Stimulated activated CD4-positive, alpha-beta T cell treated with anti-CD3 and anti-CD28 coated beads, Interleukin-15, amount 100 ng/mL, for 1 hour (primary cell): ENCODE measurements at places on chromosomes 2 and 18.
A peak's percentile ranks its signal among the peaks of the same experiment; 100 is the strongest.

- DNase-seq = no peak
These were observed 582.8 kb downstream of the ZEB2 start for GRCh38 chr2:143936848-143937722.

GRCh38 chr2:97994476-97994875 lies 1.3 kb downstream of the TMEM131 start:
- DNase-seq = no peak

DNA sequence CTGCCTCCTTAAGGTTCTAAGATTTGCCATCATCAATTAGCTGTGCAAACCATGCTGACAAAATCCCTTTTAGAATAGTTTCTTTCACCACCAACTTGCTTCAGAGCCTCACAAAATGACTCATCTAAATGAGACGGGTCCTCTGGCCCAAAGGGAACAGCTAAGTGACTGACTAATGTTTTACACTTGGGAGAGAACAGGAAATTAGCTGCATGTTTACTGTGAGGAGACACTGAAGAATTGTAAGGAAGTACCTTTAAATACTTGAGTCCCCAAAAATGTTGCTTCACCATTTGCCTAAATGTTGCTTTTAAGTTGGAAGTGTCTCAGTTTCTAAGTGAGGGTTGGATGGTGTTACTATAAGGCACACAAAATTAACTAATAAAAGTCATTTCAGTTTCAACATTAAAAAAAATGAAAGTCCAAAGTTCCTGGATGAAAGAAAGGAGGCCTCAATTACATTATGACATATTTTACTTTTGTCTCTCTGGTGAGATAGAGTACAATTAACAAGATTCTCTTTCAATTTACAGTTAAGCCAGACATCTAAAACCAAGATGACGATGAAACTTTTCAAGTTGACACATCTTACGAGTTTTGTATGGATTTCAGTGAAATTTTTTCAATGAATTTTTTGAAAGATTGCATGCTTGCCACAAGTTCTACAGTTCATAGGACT lies 229.1 kb upstream of the FN1 start:
- DNase-seq = no peak

DNA sequence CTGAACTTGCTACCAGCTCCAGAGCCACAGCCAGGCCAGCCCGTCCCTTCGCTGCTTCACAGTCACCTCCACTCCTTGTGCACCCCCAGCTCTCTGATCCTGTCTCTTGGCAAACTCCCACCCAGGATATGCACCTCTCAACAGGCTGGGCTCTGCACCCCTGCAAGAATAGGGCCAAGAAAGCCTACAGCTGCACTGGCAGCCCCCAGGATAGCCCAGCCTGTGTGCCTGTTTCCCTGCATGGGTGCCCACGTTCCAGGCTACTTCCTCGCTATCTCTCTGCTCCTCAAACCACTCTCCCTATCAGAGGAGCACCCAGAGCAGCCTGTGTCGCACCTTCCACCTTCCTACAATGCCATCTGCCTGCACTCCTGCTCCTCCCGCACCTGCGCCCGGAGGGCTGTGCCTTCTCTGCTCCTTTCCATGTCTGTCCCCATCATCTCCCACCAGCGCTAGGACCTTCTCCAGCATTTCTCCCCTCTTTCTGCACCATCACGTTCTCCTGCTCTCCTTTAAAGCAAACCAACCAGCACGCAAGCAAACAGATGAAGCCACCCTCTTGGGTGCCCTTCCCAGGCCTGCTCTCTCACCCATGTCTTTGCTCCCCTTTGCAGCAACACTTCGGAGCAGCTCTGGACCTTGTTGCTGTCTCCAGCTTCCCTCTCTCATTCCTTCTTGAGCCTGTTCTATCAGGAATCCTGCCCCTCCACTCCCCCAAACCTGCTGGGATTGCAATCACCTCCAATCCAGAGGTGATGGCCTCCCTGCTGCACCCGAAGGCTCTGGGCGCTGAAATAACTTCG lies 313.2 kb upstream of the HS6ST1 start:
- no peak for DNase-seq

DNA sequence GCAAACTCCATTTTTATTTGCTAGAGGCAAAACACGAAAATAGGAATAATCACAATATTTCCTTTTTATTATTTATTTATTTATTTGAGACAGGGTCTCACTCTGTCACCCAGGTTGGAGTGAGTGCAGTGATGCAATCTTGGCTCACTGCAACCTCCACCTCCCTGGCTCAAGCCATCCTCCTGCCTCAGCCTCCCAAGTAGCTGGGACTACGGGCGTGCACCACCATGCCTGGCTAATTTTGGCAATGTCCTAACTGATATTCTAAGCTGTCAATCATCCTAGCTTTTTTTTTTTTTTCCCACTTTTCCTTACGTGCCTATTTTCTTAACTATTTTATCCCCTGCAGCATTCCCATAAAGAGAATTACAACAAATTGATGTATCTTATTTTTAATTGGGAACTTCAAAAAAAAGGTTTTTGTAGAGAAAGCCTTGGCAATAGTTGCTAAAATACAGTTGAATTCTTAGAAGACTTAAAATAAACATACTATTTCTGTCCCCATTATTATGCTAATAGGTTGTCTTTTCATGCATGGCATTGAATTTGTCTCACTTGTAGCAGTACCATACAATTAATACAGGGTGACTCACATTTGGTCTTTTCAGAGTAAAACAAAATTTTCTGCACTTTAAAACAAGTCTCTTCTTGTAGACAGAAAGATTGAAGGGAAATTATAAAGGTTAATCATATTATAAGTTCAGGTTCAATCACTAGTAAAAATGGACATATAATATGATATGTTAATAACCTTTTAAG lies 153.5 kb downstream of the SLC39A10 start:
- no peak for DNase-seq

DNA sequence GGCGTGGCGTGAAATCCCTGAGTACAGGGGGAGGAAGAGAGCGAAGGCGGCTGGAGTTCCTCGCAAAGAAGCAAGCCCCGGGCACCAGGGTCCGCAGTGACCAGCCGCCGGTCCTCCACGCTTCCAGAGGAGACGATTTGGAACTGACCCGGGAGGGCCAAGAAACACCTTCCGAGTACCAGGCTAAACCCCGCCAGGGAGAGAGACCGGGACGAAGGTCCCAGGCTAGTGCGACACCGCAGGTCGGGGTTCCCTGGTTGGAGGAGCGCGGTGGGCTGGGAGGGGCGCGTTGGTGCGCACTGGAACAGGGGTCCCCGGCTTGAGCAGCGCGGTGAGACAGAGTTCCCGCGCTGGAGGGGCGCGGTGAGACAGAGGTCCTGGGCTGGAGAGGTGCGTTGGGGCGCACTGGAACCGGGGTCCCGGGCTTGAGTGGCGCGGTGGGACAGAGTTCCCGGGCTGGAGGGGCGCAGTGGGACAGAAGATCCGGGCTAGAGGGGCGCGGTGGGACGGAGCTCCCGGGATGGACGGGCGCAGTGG lies 901 bp downstream of the WDFY1 start:
- peak; percentile 10 for DNase-seq

DNA sequence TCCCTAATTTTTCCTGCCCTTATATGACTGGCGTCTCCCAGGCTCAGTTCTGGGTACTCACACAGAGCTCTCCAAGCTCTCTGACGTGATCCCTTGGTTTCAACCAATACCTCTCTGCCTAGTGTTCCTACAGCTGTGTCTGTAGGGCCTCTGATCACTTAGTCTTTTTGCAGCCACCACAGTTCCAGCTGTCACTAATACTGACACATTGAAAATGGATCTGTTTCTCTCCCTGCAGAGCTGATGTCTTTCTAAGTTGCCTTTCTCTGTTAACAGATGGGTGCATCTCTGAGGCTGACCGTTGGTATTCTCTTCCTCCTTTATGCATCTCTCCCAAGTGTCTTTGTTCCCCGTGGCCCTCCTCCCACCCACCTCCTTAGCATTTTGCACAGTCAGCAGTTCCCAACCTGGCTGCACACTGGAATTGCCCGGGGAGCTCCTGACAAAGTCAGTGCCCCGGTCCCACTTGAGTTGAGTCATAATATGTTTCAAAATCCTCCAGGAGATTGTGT lies 62.5 kb downstream of the CERS6 start:
- no peak for DNase-seq
